ENCODE measurements at places on chromosomes 7 and 10.

GRCh38 chr10:72306215-72306760, 32.6 kb downstream of the DDIT4 start:
- no peak for DNase-seq

DNA sequence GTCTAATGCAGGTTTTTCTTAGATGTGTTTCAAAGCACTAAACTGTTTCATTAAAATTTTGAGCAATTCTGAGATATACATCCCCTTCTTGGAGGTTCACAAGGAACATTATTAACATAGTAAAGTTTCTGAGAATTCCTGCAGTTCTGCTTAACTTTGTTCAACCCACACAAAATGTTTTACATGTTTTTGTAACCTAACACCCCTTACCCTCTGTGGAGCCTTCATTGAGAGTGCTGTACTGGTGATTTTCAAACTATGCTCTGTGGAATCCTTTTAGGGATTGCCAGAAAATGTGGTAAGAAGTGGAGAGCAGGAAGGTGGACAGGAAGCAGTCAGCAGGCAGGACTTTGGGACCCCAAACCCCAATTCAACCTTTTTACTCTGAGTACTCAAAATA, 53.6 kb upstream of the ABCB5 start:
- no peak for DNase-seq

DNA sequence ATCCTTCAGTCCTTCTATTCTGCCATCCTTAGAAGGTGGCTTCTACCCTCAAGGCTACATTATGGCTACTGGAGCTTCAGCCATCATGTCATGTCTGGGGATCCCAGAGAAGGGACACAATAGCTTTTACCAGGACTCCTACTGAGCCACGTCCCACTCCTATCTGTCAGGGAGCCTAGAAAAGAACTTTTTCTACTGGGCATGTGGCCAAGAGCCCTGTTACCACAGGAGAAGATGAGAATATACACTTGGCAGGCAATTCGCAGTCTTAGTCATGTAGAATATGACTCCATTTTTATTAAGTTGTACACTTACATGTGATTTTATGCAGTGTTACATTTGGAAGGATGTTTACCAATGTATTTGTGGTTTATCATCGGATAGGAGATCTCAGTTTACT, 64.6 kb upstream of the KCNMA1 start:
- no peak for DNase-seq

DNA sequence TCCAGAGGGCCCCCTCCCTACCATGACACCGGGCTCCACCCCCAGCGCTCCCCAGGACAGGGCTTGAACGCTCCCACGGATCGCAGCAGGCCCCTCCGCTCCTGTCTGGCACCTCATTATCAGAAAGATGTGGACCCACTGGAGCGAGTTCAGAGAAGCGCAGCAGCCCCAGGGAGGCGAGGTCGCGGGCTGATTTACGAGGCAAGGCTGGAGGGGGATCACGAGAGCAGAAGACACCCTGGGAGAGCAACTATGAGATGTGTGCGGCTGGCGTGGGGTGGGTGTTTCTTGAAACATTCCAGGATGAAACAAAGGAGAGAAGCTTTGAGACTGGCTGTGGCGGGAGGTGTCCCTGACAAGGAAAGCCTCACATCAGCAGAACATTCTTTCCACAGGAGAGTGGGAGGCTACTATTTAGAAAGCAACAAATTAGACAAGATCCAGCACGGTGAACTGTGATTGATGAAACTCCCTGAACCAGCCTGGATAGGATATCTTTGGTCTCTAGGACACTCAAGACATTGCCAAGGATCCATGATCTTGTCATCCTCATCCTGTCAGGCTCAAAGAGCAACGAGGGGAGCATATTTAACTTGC, 66.0 kb downstream of the JCAD start:
- no peak for DNase-seq

All from activated T-helper 9 cell treated with anti-CD3 and anti-CD28 coated beads, Interleukin-2, amount 50 U/mL, for 16 hours (primary cell).